ENCODE measurements at places on chromosomes 7 and 10.

- DNase-seq: no peak
Measured at GRCh38 chr10:50614444-50615137, 9.2 kb downstream of the SGMS1 start.

- DNase-seq: no peak
Measured at GRCh38 chr10:548238-548901, 141.1 kb downstream of the DIP2C start.

GRCh38 chr7:159107161-159107892, 37.3 kb downstream of the VIPR2 start:
- DNase-seq: no peak

DNA sequence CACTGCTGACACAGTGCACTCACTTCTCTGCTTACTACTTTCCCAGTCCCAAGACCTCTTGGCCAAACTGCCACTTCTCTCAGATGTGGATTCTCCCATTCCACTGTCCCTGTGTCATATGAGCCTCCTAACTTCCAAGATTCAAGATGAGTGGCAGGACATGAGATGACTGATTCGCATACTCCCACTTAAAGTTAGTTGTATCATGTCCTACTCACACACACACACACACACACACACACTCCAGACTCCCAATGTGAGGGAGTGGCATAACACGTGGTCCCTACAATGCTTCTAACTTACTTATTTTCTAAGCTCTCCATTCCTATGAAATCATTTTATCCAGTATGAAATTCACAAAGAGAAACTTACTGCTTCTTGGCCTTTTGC, 67.0 kb upstream of the CAV2 start:
- no peak for DNase-seq

GRCh38 chr7:142300689-142301088, 42.8 kb upstream of the PRSS58 start:
- no peak for DNase-seq

- DNase-seq: no peak
Measured at GRCh38 chr7:47669901-47670384, 88.0 kb upstream of the TNS3 start.

GRCh38 chr7:87178320-87178719, 26.1 kb downstream of the DMTF1 start:
- no peak for DNase-seq

GRCh38 chr7:25062380-25062779, 62.7 kb downstream of the CYCS start:
- no peak for DNase-seq

DNA sequence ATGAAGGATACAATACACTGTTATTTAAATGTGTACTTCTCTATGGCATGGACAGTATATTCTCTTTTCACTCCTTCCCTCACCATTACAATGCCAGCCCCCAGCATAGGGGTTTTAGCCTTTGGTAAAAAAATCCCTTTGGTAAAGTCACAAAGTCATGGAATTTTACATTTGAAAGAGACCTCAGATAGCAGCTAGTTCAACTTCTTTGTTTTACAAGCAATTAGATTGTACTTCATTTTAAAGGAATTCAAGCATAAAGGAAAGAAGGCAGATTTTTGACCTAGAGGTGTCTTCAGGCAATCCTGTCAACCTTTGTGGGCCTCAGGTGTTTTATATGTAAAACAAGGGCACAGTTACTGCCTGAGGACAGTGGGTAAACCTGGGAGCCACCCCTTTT, 1188.4 kb upstream of the AUTS2 start:
- no peak for DNase-seq

GRCh38 chr10:74150204-74150989, at the start of gene AP3M1:
Gene AP3M1 (minus strand): TSS chr10:74150828. CDS start chr10:74138379, 12,449 bp downstream.
- DNase-seq: peak; percentile 47

DNA sequence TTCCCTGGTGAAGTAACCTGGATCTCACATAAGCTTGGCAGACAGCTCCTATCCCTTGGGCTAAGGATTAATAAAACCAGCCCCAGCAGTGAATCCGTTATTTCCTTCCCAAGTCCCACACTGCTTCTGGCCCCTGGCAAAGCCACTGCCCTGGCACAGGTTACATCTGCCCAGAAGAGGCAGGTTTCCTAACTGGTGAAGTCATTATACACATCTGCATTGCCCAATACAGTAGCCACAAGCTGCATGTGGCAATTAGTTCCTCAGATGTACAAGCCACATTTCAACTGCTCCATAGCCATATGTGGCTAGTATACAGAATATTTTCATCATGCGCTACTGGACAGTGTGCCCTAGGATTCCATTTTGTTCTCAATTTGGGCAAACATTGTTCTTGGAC, 273.0 kb downstream of the GRM8 start:
- no peak for DNase-seq

GRCh38 chr7:67301667-67302066, 305.0 kb downstream of the TYW1 start:
- DNase-seq: no peak

- DNase-seq: no peak
Measured at GRCh38 chr10:63752318-63752717, 231.1 kb downstream of the REEP3 start.

DNA sequence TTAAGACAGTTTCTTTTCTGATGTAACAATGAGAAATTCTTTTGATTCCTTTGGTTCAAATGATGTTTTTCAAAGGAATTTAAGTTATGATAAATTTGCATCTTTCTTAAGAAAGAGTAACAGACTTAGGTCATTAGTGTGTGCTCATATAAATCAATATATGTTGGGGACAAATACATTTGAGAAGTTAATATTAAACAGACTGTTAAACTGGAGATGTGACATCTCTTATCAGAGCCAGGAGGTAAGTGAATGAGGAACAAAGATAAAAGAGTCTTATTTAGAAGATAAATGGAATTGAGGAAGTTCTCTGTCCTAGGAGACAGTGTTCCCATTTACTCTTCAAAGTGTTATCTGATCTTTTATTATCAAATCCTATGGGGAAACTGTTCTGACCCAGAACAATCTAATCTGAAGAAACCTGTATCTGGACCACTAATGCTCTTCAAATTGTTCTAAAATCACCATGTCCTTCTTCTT, 104.8 kb upstream of the LAMB4 start:
- no peak for DNase-seq

GRCh38 chr7:91030680-91031380, 233.4 kb upstream of the FZD1 start:
- no peak for DNase-seq

- DNase-seq: no peak
Measured at GRCh38 chr10:121771966-121772365, 155.9 kb downstream of the ATE1 start.

GRCh38 chr10:98533746-98534445, 87.2 kb upstream of the HPS1 start:
- DNase-seq: no peak

DNA sequence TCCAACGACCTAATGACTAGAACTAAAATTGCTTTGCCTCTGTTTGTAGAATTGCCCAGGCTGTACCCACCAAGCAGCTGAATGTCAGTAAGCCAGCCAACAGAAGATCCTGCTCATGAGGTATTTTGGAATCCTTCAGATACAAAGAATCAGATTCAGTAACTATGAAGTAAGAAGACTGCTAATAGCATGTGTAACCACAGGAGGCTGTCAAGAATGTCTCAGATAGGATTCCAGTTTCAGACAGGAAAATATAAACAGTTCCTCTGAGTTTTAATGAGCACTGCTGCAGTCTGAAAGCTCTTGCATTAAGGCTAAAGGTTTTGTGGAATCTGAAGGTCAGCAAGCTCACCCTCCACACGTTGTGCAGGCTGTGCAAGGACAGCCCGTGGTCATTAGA, 112.6 kb upstream of the ADAM12 start:
- no peak for DNase-seq

GRCh38 chr7:22841954-22842353, 19.3 kb upstream of the TOMM7 start:
- no peak for DNase-seq

DNA sequence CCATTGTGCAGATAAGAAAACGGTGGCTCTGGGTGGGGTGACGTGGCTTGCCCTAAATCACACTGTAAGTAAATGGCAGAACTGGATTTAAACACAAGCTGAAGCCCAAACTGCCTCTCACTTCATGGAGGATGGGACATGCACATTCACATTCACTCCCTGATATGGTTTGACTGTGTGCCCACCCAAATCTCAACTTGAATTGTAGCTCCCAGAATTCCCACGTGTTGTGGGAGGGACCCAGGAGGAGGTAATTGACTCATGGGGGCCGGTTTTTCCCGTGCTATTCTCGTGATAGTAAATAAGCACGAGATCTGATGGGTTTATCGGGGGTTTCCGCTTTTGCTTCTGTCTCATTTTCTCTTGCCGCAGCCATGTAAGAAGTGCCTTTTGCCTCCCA, 32.4 kb downstream of the CHST15 start:
- DNase-seq: no peak

- DNase-seq: no peak
Measured at GRCh38 chr10:42963312-42963711, 113.6 kb upstream of the RET start.

DNA sequence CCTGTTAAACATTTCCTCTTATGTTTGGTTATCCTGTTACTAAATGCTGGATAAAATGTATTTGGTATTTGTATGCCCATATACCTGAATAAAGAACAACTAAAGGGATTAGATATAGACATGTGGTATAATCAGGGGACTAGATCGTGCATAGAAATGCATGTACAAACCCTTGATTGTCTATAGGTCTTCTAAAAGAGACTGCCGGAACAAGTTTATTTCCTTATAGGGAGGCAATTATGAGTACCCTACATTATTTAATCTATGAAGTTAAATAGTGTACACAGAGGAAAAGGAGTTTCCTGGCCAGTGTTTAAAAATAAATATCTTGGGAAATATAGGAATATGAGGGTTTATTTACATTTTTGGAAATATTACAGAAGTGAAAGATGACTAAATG, 44.6 kb downstream of the CCSER2 start:
- no peak for DNase-seq

GRCh38 chr10:133394801-133395221, 854 bp downstream of the MTG1 start:
- no peak for DNase-seq

DNA sequence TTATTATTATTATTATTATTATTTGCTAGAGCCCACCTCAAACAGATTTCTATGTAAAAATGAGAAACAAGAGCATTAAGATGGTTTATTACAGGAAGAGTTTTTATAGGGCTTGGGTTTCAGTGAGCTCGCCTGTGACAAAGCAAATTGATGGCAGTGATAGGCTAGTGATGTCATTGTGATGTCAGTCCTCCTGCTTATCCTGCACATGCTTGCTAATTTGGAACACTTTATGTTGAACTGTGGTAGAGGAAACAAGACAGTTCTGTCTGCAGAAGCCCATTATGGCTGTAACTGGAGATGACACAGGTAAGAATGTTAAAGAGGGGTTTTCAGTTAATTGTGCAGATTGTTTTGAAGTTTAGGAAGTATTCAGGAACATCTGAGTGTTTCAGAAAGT, 68.3 kb downstream of the CREM start:
- no peak for DNase-seq

GRCh38 chr7:4629287-4629895, 52.7 kb upstream of the FOXK1 start:
- DNase-seq: no peak

- no peak for DNase-seq
Measured at GRCh38 chr10:100340948-100341847, 5.8 kb upstream of the SCD start.

- DNase-seq: no peak
Measured at GRCh38 chr7:80150611-80151273, 16.1 kb downstream of the GNAI1 start.

GRCh38 chr10:119429771-119430170, 112.7 kb downstream of the RGS10 start:
- DNase-seq: no peak

- no peak for DNase-seq
Measured at GRCh38 chr7:51234139-51234538, 82.5 kb downstream of the COBL start.

DNA sequence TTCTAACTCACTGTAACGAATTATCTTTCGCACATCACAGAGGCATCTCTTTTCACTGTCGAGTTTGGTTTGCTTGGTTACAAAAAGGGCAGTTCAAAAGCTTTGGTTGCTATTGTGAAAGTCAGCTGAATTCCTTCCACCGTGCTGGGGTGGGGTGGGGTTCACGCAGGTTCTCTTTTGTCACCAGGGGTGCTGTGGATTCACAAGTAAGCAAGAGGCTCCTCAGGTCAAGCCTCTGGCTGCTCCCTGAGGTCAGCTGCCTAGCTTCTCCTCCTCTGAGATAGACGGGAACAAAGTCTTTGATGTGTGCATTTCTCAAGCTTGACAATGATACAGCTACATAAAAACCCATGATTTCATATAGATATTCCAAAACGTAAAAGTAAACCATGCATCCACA, 47.7 kb downstream of the EGFR start:
- DNase-seq: no peak

GRCh38 chr7:5692845-5693278, 88.6 kb downstream of the RNF216 start:
- no peak for DNase-seq

GRCh38 chr10:785861-786214, 96.4 kb upstream of the DIP2C start:
- DNase-seq: no peak
